ENCODE measurements at places on chromosomes 6 and 20. TPM values are rescaled to one million over a fixed set of nuclear protein-coding genes. Genes with fewer than 3 reads are reported as not detected.

The PRPF6 gene
- 67.1 TPM for total RNA-seq

GRCh38 chr20:62571669-62572344 lies 70.5 kb upstream of the SLCO4A1 start:
- no peak for DNase-seq
- no peak overlapping the region for H3K4me3 ChIP-seq
- no peak overlapping the region for H3K27ac ChIP-seq
- no peaks in the 10 kb centered on the region for H3K36me3 ChIP-seq

- no peaks in the 10 kb centered on the region for H3K4me1 ChIP-seq
- no peak overlapping the region for H3K4me3 ChIP-seq
- no peak overlapping the region for H3K27ac ChIP-seq
- peaks cover 2% of the 10 kb centered on the region for H3K27me3 ChIP-seq
These were observed 402.6 kb downstream of the BCKDHB start for GRCh38 chr6:80508885-80509630.

- H3K27me3 ChIP-seq = peaks cover 22% of the 10 kb centered on the region
- H3K4me3 ChIP-seq = no peak overlapping the region
- no peaks in the 10 kb centered on the region for H3K36me3 ChIP-seq
- peaks cover 10% of the 10 kb centered on the region for H3K4me1 ChIP-seq
- H3K27ac ChIP-seq = no peak overlapping the region
These were observed 7.7 kb upstream of the TMEM181 start for GRCh38 chr6:158552055-158552795.

The SYTL3 gene
- 26.9 TPM for total RNA-seq

DNA sequence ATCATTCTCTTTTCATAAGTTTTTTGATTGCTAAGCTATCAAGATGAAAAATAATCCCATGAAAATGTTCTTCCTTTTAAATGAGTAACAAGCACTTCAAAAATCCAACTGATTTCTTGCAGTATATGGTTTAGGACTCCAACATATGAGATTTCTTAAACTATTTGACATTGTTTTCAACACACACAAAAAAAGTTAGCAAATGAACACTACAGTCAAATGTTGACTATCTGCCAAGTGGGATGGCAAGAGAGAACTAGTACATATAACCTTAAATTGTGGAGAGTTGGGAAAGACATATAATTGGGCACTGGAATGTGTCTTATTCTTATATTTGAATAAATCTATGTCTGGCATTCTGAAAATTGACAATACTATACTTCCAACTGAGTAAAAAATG lies 15.6 kb downstream of the COL21A1 start:
- H3K36me3 ChIP-seq = no peaks in the 10 kb centered on the region
- no peaks in the 10 kb centered on the region for H3K4me1 ChIP-seq
- no peak overlapping the region for H3K27ac ChIP-seq
- H3K4me3 ChIP-seq = no peak overlapping the region

The GRM1 gene
- not detected for total RNA-seq

The DPPA5 gene
- total RNA-seq = not detected

GRCh38 chr6:136405420-136406029 lies 115.9 kb upstream of the BCLAF1 start:
- no peak overlapping the region for H3K4me3 ChIP-seq
- no peak overlapping the region for H3K27ac ChIP-seq
- peaks cover 3% of the 10 kb centered on the region for H3K27me3 ChIP-seq
- no peaks in the 10 kb centered on the region for H3K36me3 ChIP-seq
- no peak for DNase-seq

DNA sequence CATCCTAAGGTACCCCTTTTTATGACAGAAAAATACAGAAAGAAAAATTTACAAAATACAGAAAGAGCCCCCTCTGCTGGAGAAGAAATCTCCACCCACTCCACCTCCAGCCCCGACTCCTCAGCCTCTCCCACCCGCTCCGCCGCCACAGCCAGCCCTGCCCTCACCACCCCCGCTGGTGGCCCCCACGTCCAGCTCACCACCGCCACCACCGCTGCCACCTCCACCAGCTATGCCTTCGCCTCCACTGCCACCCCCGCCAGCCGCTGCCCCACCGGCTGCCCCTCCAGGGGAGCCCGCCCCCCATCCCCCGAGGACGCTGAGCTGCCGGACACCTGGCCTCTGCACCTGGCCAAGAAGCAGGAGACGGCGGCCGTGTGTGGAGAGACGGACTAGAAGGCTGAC lies 17.7 kb downstream of the WFDC2 start:
- DNase-seq = no peak
- no peak overlapping the region for H3K27ac ChIP-seq
- peaks cover 36% of the 10 kb centered on the region for H3K27me3 ChIP-seq
- H3K4me3 ChIP-seq = no peak overlapping the region

DNA sequence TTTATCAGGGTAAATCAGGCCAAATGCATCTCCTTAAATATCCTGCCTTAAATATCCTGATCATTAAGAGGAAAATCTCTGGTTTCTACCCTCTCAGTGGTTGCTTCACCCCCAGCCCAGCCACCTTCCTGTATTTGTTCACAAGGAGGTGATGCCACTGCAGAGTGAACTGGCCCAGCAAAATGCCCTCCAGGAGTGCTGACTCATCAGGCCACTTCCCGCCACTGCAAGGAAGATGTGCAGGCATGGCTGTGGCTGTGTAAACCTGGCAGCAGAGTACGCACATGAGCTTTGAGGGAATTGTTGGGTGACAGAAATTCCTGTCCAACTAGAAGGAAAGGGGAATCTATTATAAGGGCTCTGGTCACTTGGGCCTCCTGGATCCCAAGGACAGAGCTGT lies 13.8 kb downstream of the NQO2 start:
- H3K27ac ChIP-seq = no peak overlapping the region
- no peaks in the 10 kb centered on the region for H3K27me3 ChIP-seq
- DNase-seq = no peak

The C20orf144 gene
- total RNA-seq = 0.25 TPM

The CDH26 gene
- 0.40 TPM for total RNA-seq

- H3K4me1 ChIP-seq = no peaks in the 10 kb centered on the region
- no peak for DNase-seq
- H3K36me3 ChIP-seq = no peaks in the 10 kb centered on the region
- no peaks in the 10 kb centered on the region for H3K27me3 ChIP-seq
- no peak overlapping the region for H3K4me3 ChIP-seq
These were observed 21.7 kb downstream of the THBS2 start for GRCh38 chr6:169231790-169232506.

The MYT1 gene
- not detected for total RNA-seq

DNA sequence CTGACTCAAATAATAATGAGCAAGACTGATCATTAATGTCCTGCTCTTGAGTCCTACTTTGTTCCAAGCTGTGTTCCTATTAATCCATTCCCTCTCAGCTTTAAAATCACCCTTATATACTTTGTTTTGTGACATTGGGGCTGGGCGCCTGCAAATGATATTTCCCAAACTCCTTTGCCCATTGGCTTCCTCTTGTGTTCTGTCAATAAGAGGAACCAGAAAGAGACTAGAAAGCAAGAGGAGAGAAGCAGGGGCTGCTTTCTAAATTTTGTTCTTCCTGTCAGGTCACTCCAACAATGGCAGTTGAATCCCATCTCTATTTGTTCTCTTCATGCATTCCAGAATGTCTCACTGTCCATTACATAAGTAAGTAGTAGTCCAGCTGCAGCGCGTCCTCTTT lies 21.6 kb upstream of the TRIM27 start:
- peaks cover 4% of the 10 kb centered on the region for H3K27me3 ChIP-seq
- no peaks in the 10 kb centered on the region for H3K36me3 ChIP-seq
- peaks cover 45% of the 10 kb centered on the region for H3K4me1 ChIP-seq
- H3K27ac ChIP-seq = no peak overlapping the region

DNA sequence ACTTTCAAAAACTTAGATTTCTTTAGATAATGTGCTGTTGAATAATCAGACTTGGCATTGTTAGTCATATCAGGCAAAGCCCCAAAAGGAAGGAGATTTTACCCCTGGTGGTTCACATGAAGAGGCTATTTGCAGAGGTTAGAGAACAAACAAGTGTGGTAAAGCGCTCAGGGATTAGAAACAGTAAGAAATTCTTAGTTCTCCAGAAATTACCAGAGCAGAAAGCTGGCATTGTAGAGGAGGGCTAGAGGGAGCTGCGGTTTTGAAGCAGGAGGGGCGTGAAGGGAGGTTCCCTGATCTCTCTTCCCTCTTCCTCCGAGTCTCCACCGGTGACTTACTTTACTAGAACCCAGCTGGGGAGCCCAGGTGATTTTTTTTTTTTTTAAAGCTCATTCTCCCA lies 10.2 kb downstream of the MYO6 start:
- peaks cover 30% of the 10 kb centered on the region for H3K27me3 ChIP-seq
- H3K4me1 ChIP-seq = no peaks in the 10 kb centered on the region
- no peak for DNase-seq

DNA sequence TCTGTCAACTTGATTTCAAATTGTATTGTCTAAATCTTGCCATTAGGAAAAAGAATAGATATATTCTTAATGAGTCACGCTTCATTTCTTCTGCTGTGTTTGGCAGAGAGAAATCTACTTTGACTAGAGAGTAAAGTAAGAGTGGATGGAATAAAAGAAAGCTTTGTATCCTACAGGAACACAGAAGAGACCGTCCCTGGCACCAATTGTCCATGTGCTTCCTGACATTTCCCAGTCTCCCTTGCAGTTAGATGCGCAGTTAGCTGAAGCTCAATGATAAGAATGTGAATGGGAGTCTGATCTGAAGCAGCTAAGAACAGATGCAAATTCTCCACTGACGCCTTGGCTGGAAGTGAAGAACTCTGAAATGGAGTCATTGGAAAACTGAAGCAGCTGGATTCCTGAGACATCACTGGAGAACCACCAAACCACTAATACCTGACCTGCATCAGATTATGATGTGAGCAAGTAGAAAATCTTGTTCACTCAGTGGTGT lies 528.2 kb upstream of the MARCKS start:
- no peak for DNase-seq
- H3K27ac ChIP-seq = no peak overlapping the region
- no peaks in the 10 kb centered on the region for H3K36me3 ChIP-seq
- H3K4me1 ChIP-seq = no peaks in the 10 kb centered on the region
- H3K4me3 ChIP-seq = no peak overlapping the region

DNA sequence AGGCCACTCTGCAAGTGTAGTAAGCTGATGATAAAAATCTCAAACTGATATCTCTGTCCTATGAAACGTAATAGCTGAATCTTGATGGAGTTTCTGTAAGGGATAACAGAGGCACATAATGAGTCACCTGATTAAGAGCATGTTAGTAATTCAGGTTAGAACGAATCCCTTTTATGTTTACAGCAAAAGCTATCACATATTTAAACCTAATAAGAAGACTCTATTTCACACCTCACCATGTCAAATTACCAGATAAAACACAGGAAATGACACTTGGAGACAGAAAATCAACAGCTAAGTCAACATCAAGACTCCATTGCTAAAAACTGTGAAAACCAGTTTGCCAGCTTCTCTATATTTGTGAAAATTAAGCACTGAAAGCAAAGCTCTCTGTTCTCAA lies 11.8 kb downstream of the CST7 start:
- H3K4me1 ChIP-seq = peaks cover 12% of the 10 kb centered on the region
- no peak for DNase-seq
- H3K4me3 ChIP-seq = no peak overlapping the region
- peak overlapping the region; percentile 51 for H3K27ac ChIP-seq

The TAF4 gene
- 32.0 TPM for total RNA-seq

The MOG gene
- not detected for total RNA-seq

DNA sequence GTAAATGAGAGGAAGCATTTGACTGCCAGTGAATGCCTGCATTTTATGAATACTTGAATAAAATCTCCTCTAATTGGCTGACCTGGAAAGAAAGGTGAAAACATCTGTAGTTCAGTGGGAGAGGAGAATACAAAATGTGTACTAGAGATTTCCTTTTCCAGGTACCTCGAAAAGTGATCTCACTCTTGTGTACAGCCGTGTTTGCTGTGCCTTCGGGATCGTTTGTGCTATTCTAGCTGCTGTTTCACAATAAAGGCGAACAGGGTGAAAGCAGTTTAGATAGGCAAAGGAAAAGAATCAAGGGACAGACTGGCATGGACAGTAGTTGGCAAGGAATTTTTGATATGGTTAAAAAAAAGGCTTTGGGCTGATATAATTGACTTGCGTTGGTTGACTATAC lies 112.3 kb downstream of the ARID1B start:
- H3K4me1 ChIP-seq = peaks cover 22% of the 10 kb centered on the region
- no peak overlapping the region for H3K4me3 ChIP-seq
- DNase-seq = no peak
- no peak overlapping the region for H3K27ac ChIP-seq
- peaks cover 7% of the 10 kb centered on the region for H3K36me3 ChIP-seq
- no peaks in the 10 kb centered on the region for H3K27me3 ChIP-seq

DNA sequence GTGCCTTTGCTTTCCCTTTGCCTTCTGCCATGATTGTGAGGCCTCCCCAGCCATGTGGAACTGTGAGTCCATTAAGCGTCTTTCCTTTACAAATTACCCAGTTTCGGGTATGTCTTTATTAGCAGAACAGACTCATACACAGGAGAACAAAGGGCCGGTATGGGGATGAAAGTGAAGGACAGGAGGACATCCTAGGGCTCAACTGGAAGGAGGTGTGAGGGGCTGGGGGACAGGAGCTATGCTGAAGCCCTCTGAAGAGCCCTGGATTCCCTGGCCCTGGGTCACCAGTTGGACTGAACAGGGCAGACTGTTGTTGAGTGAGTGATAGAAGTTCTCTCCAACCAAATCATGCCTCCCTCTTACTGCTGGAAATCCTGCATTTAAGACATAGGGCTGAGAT lies 105.8 kb downstream of the SCML4 start:
- H3K4me3 ChIP-seq = no peak overlapping the region
- no peaks in the 10 kb centered on the region for H3K27me3 ChIP-seq
- peaks cover 74% of the 10 kb centered on the region for H3K4me1 ChIP-seq
- peaks cover 70% of the 10 kb centered on the region for H3K36me3 ChIP-seq

GRCh38 chr6:10413262-10413849 lies 1.5 kb downstream of the TFAP2A start:
- peaks cover 37% of the 10 kb centered on the region for H3K36me3 ChIP-seq
- H3K27me3 ChIP-seq = peaks cover 91% of the 10 kb centered on the region

The PPP1R16B gene
- total RNA-seq = 67.4 TPM

DNA sequence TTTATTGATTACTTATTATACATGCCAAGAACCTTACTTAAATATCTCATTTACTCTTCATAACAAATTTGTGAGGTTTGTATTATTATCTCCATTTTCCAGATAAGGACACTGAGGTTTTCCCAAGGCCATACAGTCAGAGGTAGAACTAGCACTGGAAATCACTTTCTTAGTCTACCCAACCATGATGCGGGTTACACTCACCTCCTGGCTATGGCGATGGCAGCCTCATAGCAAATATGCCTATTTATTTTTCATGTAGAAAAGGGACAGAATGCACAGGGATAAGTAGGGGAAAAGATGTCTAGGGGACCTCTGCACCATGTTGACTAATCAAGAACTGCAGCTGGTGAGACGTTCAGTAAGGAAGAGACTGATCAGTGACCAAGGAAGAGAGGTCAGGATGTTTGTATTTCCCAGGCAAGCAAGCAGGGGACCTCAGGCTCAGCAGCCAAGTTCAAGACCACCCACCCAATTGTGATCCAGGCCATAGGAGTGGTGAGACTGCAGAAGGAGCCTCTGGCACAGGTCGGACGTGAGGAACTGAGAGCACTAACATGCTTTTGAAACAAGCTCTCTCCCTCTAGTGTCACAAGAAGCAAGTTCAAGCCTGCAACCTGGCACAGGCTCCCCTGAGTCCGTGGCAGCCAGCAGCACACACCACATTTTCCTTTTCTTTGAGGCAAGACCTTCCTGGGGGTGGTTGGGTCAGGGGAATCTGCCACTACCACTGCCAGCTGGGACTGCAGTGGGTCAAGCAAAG lies 97.8 kb downstream of the GMPR start:
- no peak for DNase-seq
- no peaks in the 10 kb centered on the region for H3K4me1 ChIP-seq
- peaks cover 1% of the 10 kb centered on the region for H3K36me3 ChIP-seq
- no peak overlapping the region for H3K4me3 ChIP-seq
- H3K27me3 ChIP-seq = no peaks in the 10 kb centered on the region
